ENCODE measurements at places on chromosomes 3 and 15.

DNA sequence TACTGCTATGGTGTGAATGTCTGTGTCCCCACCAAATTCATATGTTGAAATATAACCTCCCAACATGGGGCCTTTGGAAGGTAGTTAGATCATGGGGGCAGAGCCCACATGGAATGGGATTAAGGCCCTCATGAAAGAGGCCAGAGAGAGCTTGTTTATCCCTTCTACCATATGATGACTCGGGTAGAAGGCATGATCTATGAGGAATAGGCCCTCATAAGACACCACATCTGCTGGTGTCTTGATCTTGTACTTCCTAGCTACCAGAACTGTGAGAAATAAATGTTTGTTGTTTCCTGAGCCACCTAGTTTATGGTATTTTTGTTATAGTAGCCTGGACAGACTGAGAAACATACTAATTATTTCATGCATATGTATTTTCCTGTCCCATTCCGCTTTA is 51.9 kb downstream of the WWTR1 start:
- no peak for DNase-seq

- DNase-seq, result no peak
Measured at GRCh38 chr3:99473321-99473751, 165.1 kb upstream of the COL8A1 start.

DNA sequence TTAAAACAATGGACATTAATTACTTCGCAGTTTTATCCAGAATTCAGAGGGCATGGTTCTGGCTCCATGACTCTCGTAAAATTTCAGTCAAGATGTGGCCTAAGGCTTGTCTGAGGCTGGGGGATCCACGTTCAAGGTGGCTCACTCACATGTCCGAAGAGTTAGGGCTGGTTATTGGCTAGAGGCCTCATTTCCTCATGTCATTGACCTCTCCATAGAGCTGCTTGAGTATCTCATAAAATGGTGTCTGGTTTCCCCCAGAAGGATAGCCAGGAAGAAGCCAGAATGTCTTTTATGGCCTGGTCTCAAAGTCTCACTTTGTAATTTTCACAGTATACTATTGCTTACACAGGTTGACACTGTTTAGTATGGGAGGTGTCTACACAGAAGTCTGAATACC is 67.3 kb upstream of the DCBLD2 start:
- no peak for DNase-seq

- DNase-seq, result no peak
Measured at GRCh38 chr3:30577788-30578187, 28.6 kb upstream of the TGFBR2 start.

DNA sequence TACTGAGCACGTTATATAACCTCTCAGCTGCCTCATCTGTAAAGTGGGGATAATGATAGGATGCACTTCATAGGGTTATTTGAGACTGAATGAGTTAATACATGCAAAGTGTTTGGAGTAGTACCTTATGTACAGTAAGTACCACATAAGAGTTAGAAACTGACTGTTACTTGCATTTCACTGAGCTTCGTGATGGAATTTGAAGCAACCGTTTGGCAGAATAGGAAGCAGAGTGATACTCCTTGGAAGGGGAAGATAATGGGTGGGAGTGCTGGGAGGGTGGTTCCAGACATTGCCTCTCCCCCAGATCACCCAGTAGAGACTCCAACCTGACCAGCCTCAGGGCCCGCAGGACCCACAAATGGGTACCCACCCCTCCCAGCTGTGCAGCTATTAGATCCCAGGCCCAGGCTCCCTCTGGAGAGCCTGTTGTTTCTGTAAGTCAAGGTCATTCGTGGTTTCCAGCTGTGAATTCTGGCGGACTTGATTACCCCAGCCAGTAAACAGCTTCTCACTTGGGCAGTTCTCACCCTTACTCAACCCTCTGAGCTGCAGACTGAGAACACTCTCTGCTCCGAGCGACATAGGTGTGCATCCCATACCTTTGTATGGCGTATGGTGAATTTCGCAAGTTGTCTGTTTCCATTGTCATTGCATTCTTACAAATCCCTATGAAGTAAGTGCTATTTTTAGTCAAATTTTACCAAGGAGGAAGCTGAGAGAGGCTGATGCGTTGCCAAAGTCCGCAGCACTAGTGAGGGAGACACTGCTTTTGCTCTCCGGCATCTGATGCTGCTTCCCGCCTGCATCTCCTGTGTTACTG is 11.1 kb downstream of the ALPK3 start:
- DNase-seq, result no peak

DNA sequence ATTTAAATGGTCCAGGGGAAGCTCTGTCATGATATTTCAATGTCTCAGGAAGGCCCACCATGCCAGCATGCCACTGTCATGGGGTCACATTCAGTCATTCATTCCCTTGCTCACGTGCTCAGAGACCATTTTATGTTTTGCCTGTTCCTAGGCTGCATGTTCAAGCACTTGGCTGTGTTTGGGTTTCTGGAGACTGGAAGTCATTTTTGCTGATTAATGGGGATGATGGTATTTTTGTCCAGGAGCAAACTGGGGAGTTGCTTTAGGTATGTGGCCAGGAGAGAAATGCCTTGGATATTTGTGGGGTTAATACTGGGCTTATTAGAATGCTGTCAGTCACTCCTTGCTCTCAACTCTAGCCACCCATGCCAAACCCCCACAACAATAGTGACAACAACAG is 303.5 kb downstream of the PTPRG start:
- no peak for DNase-seq

DNA sequence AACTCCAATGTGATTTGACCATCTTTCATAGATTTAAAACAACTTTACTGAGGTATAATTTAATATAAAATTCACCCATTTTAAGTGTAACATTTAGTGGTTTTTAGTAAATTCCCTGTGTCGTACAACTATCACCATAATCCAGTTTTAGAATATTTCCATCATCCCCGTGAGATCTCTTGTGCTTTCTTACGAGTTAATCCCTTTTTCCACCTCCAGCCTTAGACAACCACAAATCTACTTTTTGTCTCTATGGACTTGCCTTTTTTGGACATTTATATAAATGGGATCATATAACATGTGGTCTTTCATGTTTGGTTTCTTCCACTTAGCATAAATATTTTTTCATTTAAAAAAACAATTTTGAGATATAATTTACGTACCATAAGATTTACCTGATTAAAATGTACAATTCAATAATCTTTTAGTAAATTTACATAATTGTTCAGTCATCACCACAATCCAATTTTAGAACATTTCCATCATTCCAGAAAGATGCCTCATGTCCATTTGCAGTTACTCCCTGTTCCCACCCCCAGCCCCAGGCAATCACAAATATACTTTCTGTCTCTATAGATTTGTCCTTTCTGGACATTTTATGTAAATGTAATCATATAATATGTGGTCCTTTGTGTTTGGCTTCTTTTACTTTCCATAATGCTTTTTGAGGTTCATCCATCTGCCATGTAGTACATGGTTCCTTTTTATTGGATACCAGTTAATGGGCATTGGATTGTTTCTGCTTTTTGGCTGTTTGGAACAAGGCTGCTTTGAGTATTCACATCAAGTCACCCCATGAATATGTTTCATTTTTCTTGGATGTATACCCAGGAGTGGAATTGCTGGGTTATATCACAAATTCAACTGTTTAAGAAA is 3.1 kb downstream of the OXSR1 start:
- DNase-seq, result no peak

DNA sequence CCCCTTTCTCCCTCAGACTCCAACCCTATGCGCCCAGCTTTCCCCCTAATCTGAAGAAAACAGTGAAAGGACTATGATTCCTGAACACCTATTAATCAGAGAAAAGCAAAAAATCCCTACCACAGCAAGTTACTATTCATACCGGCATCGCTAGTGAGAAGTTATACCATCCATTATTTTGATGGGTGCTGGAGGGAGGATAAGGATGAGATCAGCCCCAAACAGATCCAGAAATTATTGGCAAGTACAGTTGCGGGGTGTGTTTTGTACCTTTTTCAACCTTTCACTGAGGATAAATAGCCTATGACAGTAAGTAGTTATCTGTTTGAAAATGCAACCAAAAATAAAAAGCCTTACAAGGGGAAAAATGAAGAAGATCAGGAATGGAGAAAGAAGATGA is 59.9 kb upstream of the ADAMTS9 start:
- DNase-seq, result no peak

- DNase-seq, result no peak
Measured at GRCh38 chr3:157347577-157348303, 88.9 kb upstream of the PTX3 start.

DNA sequence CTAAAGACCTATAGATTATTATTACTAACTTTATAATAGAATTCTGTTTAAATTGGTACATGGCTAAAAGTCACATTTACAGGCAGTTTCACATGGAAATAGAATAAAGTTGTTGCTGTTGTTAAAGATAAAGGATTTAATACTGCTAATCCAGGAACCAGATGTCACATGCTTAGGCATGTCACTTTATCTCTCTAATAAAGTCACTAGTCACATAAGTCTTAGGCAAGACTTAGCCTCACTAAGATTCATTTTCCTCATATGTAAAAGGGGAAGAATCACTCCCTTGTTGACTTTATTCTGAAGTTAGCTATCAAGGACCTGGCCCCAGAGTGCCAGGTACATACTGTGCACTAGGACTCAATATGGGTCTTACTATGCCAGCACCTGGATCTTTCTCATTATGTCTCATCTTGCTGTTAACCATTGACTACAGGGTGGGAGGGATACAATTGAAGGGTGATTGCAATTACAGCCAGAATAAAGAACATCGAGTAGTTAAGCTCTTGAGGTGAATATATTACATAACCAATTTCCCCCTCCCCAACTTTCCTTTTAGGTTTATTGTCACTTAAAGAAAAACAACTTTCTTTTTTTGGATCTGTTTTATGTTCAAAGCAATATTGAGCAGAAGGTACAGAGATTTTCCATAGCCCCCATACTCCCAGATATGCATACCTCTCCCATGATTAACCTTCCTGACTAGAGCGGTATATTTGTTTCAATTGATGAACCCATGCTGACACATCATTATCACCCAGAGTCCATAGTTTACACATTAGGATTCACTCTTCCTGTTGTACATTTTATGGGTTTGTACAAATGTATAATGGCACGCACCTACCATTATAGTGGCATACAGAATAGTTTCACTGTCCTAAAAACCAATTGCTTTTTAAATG is 36.6 kb downstream of the LNP1 start:
- no peak for DNase-seq

DNA sequence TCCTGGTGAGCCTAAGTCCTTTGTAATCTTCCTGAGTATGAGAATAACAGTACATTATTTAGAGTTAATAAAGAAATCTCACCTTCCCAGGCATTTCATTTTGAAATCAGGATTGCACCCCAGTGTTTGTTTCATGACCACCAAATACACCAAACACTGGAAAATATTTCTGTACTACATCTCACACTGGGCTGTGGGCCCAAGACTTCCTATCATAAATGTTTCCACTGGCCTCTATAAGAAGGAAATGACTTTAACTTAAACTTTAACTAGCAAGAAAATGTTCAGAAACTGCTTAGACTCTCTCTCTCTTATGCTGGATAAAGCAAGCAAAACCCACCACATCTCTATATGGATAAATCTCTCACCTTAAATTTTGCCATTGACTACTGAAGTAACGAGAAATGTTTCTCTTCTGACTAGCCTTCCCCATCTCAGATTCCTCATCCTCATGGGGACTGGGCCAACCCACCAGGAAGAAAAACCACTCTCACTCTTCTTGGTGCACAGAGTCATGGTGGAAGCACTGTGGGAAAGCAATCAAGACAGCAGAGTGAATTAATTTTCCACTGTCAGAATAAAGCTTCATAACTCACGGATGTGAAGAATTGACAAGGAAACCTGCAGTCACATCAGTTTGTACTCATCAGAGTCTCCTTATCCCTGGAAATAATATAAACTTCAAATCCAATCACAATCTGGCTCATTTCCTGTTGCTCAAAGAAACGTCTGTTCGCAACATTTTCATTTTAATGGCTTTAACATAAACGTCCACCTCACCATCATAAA is 859.6 kb downstream of the EPHA3 start:
- no peak for DNase-seq

- DNase-seq, result no peak
Measured at GRCh38 chr3:134911586-134912548, 116.8 kb downstream of the EPHB1 start.

DNA sequence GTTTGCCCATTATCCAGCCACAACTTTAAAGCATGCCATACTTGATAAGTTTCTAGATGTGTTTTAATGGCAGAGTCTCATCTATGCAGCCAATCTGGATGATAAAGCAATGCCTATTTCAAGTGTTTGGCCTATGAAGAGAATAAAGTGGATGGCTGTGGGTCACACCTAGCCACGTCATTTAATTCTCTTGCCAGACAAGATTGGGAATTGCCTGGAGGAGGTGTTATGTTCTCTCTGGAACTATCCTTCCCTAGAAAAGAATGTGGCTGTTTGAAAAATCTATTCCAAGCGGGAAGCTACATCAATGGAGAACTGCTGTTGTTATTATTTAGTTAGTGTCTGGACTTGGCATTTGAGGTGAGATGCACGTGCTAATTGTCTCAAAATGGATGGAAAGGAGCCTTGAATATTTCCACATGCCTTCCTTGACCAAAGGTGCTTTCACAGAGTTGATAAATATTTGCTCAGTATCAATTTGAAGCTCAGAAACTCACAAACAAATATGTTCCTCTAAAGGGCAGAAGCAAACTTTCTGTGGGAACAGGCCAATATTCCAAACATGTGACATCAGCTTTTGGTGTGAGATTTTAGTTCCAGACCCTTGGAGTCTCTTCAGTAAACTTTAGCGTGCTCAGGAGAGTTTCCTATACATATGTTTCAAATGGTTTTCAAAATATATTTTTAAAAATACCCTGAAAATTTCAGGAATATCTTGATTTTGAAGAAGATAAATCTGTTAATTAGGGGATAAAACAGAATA is 510.6 kb upstream of the SGO1 start:
- no peak for DNase-seq

DNA sequence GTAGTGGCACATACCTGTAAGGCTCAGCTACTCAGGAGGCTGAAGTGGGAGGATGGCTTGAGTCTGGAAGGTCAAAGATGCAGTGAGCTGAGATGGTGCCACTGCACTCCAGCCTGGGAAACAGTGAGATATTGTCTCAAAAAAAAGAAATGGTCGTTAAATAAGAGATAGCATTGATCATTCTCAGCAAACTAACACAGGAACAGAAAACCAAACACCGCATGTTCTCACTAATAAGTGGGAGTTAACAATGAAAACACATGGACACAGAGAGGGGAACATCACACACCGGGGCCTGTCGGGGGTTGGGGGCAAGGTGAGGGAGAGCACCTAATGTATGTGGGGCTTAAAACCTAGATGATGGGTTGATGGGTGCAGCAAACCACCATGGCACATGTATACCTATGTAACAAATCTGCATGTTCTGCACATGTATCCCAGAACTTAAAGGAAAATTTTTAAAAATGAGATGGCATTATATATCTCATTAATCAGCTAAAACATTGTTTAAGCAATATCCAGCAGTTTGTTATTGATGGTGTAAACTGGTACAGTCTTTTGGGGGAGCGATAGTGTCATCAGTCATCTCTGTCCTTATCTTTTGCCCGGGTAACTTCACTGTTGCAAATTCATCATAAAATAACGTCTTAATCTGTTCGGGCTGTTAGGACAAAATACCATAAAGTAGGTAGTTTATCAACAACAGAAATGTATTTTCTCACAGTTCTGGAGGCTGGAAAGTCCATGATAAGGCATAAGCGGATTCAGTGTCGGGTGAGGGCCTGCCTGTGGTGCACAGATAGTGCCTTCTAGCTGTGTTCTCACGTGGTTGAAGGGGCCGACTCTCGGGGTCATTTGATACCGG is 1.7 kb upstream of the MAN2A2 start:
- no peak for DNase-seq
